ENCODE measurements at places on chromosomes 1 and 21.

DNA sequence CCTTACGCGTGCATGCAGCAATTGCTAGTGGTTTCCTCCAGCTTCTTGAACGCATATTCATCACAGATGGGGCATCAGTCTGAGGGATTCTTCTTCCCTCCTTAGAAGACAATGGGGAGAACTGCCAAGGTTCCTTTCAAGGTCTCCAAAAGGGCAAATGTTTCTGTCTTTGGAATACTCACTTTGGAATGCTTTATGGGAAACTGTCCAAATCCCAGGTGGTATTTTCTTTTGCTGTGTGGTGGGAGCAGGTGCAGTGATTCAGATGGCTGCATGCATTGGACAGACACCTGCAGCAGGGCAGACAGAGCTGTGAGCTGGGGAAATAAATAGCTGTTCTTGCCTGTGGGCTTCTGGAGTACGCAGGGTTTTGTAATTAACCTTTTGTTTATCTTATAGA is 40.5 kb downstream of the URB2 start:
- H3K4me3 ChIP-seq, result no peak overlapping the region
- no peak for DNase-seq
- no peak overlapping the region for H3K27ac ChIP-seq
- H3K36me3 ChIP-seq, result peaks cover under 1% of the 10 kb centered on the region

DNA sequence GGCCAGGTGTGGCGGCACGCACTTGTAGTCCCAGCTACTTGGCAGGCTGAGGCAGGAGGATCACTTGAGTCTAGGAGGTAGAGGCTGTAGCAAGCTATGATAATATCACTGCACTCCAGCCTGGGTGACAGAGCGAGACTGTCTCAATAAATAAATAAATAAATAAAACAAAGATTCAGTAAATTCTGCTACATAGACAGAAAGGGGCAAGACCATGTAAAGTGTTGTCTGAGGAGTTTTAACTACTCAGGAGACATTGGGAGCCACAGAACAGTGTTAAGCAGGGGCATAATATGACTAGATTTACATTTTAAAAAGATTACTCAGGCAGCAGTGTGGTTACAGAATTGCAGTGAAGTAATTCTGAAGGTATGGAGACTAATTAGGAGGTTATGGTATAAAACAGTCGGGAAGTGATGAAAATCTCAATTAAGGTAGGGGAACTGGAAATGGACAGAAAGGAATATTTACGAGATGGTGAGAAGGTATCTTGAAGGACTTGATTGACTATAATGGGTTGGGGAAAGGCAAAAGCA is 94.7 kb downstream of the ATP1B1 start:
- peaks cover 4% of the 10 kb centered on the region for H3K36me3 ChIP-seq
- no peaks in the 10 kb centered on the region for H3K27me3 ChIP-seq
- no peak overlapping the region for H3K4me3 ChIP-seq
- no peaks in the 10 kb centered on the region for H3K4me1 ChIP-seq

GRCh38 chr1:7621334-7622219 is 149.5 kb upstream of the VAMP3 start:
- no peaks in the 10 kb centered on the region for H3K4me1 ChIP-seq
- no peaks in the 10 kb centered on the region for H3K36me3 ChIP-seq
- H3K27me3 ChIP-seq, result peaks cover 11% of the 10 kb centered on the region
- no peak for DNase-seq
- H3K4me3 ChIP-seq, result no peak overlapping the region

DNA sequence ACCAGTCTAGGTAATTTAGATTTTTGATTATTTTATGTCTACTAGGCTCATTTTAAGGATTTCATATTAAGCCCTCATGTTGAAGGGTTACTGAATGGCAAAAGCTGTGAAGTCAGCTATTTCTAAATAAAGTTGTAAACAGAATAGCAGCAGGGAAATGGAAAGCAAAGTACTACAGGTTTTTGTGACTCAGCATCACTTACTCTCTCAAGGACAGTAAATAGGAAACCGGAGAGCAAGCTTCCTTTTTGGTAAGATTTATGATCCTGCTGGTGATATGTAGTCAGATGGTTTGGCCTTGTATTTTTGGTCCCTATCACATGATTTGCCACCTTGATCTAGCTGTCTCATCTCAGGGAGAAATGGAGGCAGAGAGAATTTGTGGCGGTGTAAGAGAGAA is 226.0 kb downstream of the RPS6KC1 start:
- H3K36me3 ChIP-seq, result peaks cover 17% of the 10 kb centered on the region
- no peak overlapping the region for H3K4me3 ChIP-seq
- peaks cover 3% of the 10 kb centered on the region for H3K4me1 ChIP-seq
- no peak overlapping the region for H3K27ac ChIP-seq
- no peak for DNase-seq
- no peaks in the 10 kb centered on the region for H3K27me3 ChIP-seq

GRCh38 chr1:171805395-171806115 is 24.1 kb downstream of the METTL13 start:
- H3K27ac ChIP-seq, result no peak overlapping the region
- DNase-seq, result no peak
- H3K4me1 ChIP-seq, result peaks cover 28% of the 10 kb centered on the region
- H3K27me3 ChIP-seq, result no peaks in the 10 kb centered on the region
- no peaks in the 10 kb centered on the region for H3K36me3 ChIP-seq

- H3K36me3 ChIP-seq, result no peaks in the 10 kb centered on the region
- H3K4me1 ChIP-seq, result peaks cover 5% of the 10 kb centered on the region
- peaks cover 30% of the 10 kb centered on the region for H3K27me3 ChIP-seq
- no peak overlapping the region for H3K4me3 ChIP-seq
These were observed 20.1 kb downstream of the PTPRU start for GRCh38 chr1:29256394-29256793.

- no peaks in the 10 kb centered on the region for H3K4me1 ChIP-seq
- peaks cover 54% of the 10 kb centered on the region for H3K27me3 ChIP-seq
- no peak for DNase-seq
- no peak overlapping the region for H3K27ac ChIP-seq
These were observed 67.3 kb upstream of the WNT4 start for GRCh38 chr1:22210176-22210575.

GRCh38 chr1:57279909-57280666 is 143.8 kb downstream of the DAB1 start:
- H3K27ac ChIP-seq, result no peak overlapping the region
- H3K4me3 ChIP-seq, result no peak overlapping the region
- H3K36me3 ChIP-seq, result no peaks in the 10 kb centered on the region
- no peaks in the 10 kb centered on the region for H3K4me1 ChIP-seq
- H3K27me3 ChIP-seq, result peaks cover 2% of the 10 kb centered on the region

Measured in activated B cell treated with CpG ODN at 0.5 μM for 24 hours (primary cell).